ENCODE measurements at places on chromosomes 1 and 21. TPM values are rescaled to one million over a fixed set of nuclear protein-coding genes. Genes with fewer than 3 reads are reported as not detected.

DNA sequence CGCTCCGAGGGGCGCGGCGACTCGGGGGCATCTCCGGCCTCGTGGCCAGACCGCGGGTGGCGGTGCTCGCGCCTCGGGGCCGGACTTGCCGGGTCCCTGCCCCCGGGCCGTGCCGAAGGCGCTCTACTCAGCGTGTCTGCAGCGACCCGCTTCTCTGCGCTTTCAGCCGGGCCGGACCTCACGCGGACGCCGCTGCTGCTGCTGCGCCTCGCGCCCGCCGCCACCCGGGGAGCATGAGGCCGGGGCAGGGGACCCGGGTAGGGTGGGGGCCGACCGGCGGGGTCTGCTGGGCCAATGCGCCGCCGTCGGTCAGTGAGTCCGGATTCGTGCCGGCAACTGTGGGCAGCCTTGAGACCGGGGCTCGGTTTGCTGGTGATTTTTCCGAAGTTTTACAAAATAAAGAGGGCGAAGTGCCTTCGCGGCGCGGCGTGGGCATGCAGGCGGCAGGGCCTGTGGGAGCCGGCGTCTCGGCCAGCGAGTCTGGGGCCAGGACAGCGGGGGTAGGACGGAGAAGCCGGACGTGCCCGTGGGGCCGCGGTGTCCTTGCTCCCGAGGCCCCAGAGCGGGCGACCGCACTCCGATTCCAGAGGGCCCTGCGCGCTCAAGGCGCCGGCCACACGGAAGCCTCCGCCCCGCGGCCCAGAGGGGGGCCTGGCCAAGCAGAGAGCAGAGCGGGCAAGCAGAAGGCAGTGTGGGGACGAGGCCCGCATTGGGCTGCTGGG lies 749 bp downstream of the FAM163A start:
- no peak for DNase-seq

- DNase-seq: no peak
Measured at GRCh38 chr1:114677691-114678090, 7.8 kb upstream of the DENND2C start.

DNA sequence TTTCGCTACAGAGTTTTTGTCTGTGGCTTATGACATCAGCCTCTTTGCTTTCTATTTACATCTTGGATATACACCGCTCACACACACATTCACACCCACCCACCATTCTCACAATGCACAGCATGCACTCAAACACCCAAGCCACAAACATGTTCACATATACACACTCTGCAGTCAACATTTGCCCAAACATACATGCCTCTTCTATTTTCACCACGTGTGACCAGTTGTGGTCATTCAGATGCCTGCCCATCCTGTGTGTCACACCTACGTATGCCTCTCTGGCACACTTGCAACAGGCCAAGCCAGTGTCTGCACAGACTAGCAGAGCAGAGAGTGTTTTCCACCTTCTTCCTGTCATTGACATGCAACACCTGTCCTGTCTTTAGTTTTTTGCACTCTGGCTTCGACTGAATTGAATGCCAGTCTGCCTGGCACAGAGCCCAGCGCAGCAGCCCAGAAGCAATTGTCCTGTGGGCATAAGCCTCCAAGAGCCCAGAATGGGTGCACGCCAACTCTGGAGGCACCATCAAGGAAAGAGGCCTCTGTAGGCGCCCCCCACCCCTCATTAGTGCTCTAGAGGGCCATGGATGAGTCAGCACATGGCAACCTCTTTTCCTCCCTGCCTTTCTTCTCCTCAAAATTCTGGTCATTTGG lies 37.7 kb upstream of the LRRN2 start:
- no peak for DNase-seq

DNA sequence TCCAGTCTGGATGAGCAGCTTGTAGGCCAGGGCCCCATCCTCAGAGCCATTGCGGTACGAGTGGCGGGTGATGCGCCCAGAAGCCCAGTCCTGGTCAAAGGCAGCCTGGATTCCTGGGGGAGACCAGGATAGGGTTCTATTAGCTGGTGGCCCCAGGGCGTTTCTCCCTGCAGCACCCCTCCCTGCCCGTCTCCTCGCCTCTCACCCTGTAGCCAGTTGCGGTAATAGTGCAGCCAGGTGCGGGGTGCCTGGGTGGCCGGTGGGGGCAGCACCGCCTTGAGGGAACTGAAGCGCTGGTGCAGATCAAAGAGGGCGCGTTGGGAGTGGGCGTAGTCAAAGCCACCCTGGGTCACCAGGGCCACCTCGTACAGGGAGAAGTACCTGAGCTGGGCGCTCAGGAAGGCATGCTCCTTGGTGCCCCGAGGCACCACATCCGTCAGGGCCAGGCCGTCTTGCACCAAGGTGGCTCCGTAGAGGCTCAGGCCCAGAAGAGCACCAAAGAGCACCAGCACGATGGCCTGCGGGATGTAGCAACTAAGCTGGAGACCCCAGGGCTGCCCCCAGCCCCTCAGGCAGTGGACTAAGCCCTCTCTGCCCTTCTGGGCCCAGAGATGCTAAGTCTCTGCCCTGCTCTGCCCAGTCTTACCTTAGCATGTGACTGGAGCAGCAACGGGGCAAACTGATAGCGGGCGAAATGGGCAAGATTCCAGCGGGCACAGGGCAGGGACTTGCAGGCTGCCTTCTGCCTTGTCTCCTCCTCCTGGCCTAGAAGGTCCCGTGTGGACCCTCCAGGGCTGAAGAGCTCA lies 15.7 kb downstream of the PTCH2 start:
- peak; percentile 73 for DNase-seq

DNA sequence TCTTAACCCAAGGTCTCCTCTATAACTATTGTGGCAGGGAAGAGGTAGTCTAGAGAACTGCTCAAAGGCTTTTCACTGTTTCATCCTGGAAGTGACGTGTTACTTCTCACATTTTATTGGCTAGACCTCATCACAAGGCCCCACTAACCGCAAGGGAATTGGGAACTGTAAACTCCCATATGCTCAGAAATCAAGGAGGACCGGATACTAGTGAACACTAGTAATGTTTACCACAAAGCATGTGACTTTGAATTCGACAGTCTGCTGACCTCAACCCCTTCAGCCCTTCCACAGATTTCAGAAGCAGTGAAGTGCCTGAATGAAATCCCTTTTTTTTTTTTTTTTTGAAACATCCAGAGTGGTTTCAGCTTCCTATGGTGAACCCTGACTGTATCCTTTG lies 3.4 kb upstream of the EEIG2 start:
- no peak for DNase-seq

GRCh38 chr1:72281144-72281543 lies 1.2 kb downstream of the NEGR1 start:
- DNase-seq: no peak

The LEMD1 gene
- total RNA-seq: not detected

All from aorta (tissue), 5 donors.